D721Med (cell line): ENCODE measurements at places on chromosomes 3 and 15.

DNA sequence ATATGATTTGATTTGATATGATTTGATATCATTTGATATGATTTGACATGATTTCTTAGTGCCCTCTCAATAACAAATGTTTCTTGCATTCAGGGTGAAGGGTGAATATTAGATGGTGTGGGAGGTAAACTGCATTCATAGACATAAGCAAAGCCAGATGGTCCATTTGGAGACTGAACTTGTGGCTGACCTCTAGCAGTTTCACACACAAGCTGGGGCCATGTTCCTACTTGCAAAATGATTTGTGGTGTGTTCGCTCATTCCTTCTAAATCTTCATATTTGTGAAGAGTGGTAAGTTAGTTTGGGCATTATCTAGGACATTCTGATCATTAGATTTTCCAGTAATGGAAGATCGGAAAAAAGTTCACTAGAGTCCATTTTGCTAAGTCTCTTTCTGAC lies 40.5 kb upstream of the CCR4 start:
- DNase-seq = no peak

DNA sequence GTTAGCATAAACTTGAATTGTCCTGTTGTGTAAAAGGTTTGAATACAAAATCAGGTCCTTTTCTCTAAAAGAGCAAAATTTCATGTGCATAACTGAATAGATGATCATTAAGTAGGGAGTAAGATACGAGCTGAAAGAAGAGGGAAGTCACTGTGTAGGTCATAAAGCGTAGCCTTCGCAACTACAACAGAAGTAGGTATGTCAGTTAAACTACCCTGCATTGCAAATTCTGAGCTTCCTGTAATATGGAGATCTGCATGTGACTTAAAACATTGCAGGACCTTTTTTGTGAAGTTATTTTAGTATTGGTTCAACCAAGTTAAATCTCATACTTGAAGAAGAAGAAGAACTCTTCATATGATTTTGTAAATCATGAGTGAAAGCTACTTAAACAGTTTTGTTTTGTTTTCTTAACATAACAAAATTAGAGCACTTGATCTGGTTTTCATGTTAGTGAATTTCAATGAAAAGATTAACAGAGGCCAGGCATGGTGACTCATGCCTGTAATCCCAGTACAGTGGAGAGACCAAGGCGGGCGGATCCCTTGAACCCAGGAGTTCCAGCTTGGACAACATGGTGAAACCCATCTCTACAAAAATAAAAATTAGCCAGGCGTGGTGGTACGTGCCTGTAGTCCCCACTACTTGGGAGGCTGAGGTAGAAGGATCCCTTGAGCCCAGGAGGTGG lies 26.4 kb downstream of the ARMC8 start:
- no peak for DNase-seq

GRCh38 chr15:66429546-66429945 lies 42.8 kb downstream of the MAP2K1 start:
- DNase-seq = no peak

- no peak for DNase-seq
Measured at GRCh38 chr15:55389264-55389607, 18.9 kb downstream of the CCPG1 start.

GRCh38 chr15:49379996-49380395 lies 43.0 kb upstream of the FGF7 start:
- DNase-seq = no peak

DNA sequence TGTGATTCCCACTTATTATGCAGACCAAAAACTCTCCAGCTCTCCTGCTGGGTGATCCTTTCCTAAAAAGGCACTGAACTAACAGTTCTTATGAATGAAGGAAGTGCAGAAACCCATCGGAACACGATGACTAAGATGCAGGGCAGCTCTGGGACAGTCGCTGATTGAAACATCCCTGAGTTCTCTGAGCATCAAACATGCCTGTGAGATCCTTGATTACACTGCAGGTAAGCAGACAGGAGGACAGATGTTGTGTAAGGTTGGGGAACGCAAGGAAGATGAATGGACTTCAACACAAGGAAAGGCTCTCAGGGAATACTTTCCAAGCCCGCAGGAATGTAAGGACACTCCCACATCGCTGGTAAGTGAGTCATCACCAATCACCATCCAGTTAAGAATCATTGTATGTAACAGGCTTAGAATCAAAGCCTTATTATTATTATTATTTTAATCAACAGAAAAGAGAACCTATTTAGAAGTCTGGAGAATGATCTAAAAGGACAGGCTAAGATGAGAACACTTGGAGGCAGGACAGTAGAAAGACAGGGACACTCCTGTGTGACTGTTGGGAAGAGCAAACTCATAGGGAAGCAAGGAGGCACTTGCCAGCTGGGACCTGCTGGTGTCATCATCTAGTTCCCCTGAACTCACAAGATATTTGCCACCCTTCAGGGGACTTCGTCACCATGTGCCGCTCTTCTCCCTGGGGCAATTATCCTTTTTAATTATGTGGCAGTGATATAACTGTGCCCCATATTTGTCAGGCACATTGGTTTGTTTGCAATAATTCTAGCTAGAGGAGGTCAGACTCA lies 26.0 kb downstream of the TMEM158 start:
- DNase-seq = no peak

- DNase-seq = no peak
Measured at GRCh38 chr3:32200992-32201758, 37.3 kb upstream of the CMTM8 start.

- no peak for DNase-seq
Measured at GRCh38 chr3:20125897-20126296, 60.1 kb downstream of the SGO1 start.

DNA sequence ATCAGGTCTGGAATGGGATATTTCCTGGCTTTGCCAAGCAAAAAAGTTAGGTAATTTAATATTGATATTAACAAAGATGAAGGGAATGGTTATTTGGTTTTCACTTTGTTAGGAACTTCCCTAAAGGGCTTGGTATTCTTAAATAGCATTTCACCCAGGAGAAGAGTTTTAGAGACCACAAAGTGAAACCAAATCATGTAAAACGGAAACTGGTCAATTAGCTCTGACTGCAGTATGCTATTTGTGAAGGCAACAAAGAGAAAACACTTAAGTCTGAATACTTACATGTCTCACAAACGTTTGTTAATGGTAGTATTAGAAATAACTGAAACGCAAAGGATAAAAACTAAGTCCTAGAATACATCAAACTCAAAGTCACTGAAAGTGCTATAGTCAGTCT lies 32.4 kb upstream of the SETMAR start:
- no peak for DNase-seq

DNA sequence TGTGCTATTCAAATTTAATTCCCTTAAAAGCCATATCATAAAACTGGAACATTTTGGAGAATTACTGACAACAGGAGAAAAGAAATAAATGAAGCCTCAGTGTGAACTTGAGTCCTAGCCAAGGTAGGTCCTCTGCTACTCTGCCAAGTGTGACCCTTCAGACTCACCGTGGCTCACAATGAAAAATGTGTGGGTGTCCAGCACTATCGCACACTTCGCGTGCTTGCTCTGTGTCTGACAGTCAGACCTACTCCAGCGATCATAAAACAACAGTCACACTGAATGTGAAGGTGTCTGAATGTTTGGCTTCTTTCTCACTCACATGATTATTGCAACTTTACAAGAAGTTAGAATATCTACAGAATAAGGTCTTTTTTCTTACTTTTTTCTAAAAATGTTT lies 65.8 kb upstream of the TRA2B start:
- no peak for DNase-seq

DNA sequence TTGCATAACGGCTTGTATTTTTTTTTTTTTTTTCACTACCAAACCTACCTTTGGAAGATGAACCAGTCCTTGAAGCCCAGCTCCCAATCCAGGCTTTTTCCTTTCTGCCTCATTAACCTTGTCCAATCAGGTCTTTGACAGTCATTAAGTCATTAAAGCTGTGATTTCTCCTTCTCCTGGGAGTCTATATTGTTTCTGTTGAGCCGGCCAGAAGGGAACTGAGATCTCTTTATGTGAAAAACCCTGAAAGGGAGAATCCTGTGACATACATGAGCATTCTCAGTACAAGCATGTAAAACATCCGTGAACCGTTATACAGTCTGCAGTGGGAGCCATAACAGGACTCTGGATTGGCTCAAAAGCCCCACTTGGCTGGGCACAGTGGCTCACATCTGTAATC lies 40.0 kb downstream of the ZNF589 start:
- no peak for DNase-seq

DNA sequence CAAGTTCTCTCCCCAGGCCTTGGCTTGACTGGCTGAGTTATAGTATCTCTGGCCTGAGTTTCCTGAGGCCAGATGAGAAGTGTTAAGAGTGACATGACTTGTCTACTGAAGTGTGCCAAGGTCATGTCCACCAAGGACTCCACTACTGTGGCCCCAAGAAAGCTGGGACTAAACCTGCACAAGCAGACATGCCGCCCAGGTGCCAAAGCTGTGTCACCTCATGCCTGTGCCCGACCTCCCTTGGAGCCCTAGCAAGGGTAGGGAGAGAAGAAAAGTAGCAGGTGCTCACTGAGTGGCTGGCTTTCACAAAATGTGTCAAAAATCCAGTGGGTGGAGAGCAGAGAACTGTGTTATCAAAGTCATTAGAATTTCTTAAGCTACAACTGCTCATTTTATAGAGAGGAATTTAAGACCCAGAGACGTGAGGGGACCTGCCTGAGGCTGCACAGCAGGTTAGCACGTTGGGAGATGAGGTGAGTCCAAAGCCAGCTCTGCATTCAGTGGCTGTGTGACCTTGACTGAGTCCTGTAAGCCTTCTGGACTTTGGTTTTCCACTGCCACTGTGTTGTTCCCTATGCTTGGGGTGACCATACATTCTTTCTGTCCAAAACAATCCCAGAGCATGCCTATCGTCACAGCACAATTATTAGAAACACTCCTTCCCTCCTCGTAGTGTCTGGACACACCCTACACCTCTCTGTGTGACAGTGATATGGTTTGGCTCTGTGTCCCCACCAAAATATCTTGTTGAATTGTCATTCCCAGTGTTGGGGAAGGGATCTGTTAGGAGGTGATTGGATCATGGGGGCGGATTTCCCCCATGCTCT lies 5.0 kb upstream of the LYSMD4 start:
- no peak for DNase-seq

GRCh38 chr15:48058371-48058770 lies 62.4 kb upstream of the SLC24A5 start:
- no peak for DNase-seq
